ENCODE measurements at places on chromosomes 13 and 19.

- DNase-seq: no peak
Observed at GRCh38 chr19:55620410-55621204, 3.8 kb downstream of the ZNF784 start.

DNA sequence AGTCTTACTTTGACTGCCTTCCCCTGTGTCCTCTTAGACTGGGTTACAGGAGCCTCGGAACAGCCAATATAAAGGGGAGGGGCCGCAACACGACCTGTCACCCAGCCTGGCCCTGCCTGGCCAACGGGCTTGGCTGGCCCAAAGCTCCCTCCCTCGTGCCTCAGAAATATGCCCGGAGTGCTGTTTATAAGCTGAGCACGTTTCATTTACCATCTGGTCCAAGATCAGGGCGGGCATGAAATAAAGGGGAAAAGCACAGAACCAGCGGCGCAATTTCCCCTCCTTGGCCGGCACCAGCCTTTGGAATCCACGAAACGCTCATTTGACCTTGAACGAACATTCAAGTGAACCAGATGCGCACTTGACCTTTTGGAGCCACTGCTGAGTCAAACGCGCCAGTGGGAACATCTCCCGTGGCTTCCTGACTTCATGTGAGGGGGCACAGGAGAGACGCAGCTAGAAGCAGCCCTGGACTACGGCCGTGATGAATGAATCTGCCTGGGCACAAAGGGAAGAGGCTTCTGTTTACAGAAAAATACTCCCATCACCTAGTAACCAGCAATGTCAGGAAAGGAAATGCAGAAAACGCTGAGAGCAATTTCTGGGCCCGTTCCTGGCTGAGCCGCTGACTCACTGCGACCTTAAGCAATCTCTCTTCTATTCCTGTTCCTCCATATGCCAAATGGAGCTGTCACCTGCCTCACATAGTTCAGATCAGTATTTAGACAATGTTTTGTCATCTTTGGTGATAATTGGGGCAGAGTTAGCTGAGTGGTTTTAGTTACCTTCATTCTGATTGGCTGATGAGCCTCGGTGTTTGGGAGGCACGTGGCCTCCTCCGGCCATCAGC lies 53.3 kb downstream of the RFX2 start:
- no peak for DNase-seq

- no peak for DNase-seq
Observed at GRCh38 chr13:39616087-39616694, 13.2 kb upstream of the LHFPL6 start.

DNA sequence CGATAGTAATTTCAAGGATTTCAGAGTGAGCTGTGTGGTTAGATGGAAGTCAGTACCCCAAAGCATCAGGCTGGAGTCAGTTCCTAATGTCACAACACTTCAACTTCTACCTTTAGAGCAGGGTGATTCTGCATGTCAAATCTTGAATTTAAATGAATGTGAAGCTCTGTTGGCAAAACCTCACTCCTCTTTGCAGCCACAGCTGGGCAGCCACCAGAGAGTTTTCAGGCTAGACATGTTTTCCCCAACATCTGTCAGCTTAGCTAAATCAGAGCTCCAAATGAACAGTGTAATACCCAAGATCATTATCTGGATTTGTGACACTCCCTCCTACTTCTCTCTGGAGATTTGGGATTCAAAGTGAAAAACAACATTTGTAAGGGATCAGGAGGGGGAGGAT lies 33.7 kb upstream of the OLFM4 start:
- no peak for DNase-seq

- DNase-seq: no peak
Observed at GRCh38 chr13:99363949-99364348, 56.8 kb upstream of the GPR183 start.

GRCh38 chr19:3804429-3804828 lies 18.2 kb upstream of the MATK start:
- no peak for DNase-seq

GRCh38 chr13:112868308-112868707 lies 100.7 kb upstream of the MCF2L start:
- no peak for DNase-seq

- DNase-seq: no peak
Observed at GRCh38 chr13:61040181-61040580, 375.5 kb downstream of the PCDH20 start.

- no peak for DNase-seq
Observed at GRCh38 chr19:4692251-4693077, 22.3 kb upstream of the MYDGF start.

DNA sequence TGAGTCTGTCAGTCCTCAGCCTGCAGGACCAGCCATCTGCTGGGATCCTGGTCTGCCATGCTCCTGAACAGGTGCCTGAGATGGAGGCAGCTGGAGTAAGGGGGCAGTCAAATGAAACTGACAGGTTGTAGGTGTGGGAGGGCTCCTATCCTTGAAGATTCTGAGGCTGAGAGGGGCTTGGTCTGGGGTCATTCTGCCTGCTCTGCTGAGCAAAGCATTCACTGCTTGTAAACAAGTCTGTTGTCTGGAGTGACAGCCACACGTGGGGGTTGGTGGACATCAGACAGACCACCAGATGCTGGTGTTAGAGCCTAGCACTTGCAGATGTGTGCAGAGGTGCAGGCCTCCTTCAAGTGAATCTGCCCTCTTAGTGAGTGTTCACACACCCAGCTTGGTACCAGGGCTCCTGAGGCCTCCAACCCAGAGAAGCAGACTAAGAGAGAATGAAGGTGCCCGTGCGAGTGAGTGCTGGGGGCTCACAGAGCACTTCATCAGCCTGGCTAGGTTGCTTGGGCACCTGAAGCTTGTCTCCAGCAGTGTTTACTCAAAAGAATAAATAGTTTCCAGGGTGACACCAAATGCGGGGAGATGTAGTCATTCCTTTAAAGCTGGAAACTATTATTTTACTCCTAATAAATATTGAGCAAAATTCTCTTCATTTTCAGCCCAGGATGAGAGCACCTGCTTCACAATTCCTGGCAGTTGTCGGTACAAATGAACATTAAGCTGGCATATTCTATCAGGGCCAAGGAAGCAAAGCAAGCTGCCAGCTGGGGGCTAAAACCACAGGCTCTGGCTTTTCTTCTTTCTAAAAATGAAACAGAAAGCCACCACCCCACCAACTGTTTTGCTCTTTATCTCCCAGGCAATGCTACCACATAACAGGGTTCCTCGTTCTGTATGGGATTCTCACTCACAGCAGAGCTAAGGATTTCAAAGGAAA lies 82.3 kb downstream of the RNASEH2B start:
- DNase-seq: no peak

DNA sequence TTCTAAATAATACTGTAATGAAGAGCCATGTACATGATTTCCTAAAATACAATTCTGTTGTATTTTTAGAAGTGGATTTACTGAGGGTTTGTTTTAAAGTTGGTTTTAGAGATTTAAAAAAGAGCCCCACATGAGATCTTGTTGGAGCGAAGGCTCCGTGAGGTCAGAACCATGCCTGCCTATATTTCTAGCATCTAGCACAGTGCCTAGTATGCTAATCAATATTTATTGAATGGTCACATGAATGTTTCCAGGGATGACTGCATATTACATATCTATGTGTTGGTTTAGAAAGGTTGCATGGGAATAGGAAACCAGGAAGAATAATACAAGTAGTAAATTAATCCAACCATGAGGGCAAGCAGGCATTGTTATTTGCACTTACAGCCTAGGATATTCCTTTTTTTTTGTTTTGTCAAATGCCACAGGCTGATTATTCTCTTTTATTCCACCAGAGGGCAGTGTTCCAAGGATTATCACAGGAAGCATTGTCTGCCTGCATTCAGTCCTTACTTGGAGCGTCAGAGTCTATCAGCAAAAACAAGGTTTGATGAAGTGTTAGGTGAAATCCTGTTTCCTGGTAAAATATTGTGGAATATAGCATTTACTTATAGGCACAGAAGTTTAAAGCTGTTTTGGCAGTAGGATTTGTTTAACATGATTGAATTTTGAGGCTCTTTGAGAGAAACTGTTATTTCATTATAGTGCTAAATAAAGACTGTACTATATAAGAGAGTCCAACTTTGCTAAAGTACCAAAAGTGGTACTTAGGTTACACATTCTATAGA lies 46.8 kb downstream of the COG3 start:
- DNase-seq: peak; percentile 53

- no peak for DNase-seq
Observed at GRCh38 chr13:46598140-46598819, 45.3 kb downstream of the LRCH1 start.

DNA sequence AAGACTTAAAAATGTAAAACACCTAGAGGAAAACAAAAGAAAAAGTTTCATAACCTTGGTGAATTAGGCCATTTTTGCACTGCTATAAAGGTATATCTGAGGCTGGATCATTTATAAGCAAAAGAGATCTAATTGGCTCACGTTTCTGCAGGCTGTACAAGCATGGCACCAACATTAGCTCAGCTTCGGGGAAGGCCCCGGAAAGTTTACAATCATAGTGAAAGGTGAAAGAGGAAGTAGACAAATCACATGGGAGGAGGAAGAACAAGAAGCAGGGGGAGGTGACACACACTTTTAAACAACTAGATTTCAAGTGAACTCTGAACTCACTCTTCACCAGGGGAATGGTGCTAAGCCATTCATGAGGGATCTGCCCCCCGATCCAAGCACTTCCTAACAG lies 1358.5 kb upstream of the PCDH9 start:
- DNase-seq: no peak

GRCh38 chr19:16027528-16027927 lies 48.8 kb upstream of the TPM4 start:
- no peak for DNase-seq

DNA sequence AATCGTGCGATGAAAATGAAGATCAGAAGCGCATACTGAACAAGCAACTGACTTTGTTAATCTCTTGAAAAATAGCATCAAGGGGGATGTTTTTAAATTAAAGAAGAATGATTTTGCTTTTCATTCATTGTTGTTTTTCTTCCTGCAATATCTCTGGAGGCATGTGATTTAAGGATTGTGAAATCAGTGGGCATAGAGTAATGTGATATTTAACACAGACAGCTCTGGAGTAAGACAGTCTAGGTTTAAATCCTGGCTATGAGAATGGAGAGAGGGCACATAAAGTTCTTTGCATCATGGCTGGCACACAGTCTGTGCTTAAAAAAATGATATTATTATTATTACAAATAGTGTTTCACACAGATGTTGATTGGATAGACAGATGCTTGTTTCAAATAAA lies 243.1 kb upstream of the NBEA start:
- DNase-seq: no peak

GRCh38 chr13:34469196-34469986 lies 472.7 kb upstream of the NBEA start:
- DNase-seq: no peak

DNA sequence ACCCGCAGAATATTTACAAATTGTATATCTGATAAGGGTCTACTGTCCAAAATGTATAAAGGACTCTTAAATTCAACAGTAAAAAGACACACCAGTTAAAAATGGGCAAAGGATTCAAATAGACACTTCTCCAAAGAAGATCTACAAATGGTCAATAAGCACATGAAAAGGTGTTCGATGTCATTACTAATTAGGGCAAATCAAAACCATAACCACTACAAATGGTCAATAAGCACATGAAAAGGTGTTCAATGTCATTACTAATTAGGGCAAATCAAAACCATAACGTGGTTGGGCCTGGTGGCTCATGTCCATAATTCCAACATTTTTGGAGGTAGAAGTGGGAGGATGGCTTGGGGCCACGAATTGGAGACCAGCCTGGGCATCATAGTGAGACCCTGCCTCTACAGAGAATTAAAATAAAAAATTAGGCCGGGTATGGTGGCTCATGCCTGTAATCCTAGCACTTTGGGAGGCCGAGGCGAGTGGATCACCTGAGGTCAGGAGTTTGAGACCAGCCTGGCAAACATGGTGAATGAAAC lies 40.5 kb downstream of the ACTN4 start:
- DNase-seq: no peak

GRCh38 chr13:93411186-93411680 lies 184.6 kb downstream of the GPC6 start:
- no peak for DNase-seq

GRCh38 chr13:48695776-48696175 lies 42.0 kb downstream of the CYSLTR2 start:
- DNase-seq: no peak

- DNase-seq: peak; percentile 41
Observed at GRCh38 chr19:10517361-10517759, at the start of gene S1PR5. Gene S1PR5 (minus strand): TSS chr19:10517447. CDS start chr19:10515011, 2,436 bp downstream.

- no peak for DNase-seq
Observed at GRCh38 chr13:93116809-93117208, 109.8 kb upstream of the GPC6 start.

DNA sequence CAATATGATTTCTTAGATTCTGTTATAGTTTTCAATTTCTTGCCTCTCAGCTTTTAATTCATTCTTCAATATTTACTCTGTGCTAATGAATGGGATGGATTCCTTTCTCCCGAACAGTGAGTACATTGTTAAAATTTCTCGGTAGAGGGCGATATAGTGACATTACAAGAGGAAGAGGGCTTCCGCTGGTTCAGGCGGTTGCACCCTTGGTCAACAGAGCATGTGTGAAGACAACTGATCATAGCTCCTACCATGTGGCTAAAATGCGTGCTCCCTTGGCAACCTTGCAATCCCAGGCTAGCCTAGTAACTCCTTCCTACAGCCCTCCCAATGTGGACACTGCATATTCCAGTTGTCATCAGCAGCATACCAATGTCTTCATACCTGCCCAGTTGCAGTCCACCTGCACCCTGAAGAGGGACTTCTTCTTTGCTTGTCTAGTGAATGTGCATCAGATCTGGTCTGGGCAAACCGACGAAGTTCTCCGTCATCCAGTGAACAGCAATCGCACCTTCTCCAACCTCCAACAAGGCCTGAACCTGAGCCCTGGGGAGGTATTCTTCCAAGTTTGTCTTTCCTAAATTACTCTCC lies 653.0 kb upstream of the GPC6 start:
- DNase-seq: no peak

GRCh38 chr19:48990400-48990799 lies 2.7 kb downstream of the GYS1 start:
- no peak for DNase-seq

- no peak for DNase-seq
Observed at GRCh38 chr13:92074658-92075057, 676.2 kb downstream of the GPC5 start.

DNA sequence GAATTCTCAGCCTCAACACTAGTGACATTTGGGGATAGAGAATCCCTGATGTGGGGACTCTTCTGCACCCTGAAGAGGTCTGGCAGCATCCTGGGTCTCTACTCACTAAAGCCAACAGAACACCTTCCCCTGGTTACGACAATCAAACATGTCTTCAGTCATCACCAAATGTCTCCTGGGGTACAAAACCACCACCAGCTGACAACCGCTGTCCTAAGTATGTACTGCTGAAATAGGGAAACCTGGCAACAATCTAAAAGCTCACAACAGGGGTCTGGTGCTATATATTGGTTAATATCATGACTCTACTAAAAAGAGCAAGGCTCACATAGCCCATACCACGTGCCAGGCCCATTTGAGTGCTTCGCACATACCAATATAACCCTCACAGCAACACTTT lies 13.4 kb downstream of the AKT2 start:
- DNase-seq: no peak

GRCh38 chr19:32662186-32662585 lies 12.8 kb downstream of the ANKRD27 start:
- DNase-seq: no peak

DNA sequence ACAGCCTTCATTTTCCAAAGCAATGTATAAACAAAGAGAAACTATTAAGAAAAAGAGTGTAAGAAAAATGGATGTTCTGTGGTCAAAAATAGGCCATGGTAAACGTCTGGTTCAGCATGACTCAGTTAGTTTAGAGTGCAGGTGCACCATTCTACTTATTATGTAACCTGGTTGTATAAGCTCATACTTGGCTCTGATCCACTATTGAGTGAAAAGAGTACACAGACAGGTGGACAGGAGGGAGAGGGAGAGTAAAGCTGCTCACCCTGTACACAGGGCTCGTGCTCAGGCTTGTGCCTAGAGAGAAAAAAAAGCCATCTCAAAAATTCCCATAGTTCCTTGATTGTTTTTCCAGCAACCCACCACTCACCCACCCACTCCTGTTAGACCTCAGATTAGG lies 85.8 kb upstream of the ZNF91 start:
- DNase-seq: no peak

All from amygdala (tissue), 56 donors.